NCI-H2029 (cell line): ENCODE measurements at places on chromosomes 7 and 10.

DNA sequence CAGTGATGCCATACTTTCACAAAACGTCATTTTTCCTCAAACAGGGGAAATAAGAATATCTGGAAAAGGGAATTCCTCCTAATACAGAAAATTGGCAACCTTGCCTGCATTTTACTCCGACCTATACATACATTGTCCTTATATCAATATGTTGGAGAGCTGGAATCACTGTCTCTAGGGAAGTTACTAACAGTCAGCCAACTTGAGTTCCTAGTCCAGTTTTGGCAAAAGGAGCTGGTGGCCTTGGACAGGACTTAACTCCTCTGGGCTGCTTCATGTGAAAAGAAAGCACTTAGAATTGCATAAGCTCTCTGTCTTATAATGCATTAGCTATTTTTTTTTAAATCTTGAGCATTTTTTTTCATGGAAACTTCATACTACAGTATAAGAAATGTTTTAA, 174.2 kb upstream of the HGF start:
- no peak for DNase-seq

GRCh38 chr7:18553605-18554003, 58.1 kb downstream of the HDAC9 start:
- DNase-seq: no peak

DNA sequence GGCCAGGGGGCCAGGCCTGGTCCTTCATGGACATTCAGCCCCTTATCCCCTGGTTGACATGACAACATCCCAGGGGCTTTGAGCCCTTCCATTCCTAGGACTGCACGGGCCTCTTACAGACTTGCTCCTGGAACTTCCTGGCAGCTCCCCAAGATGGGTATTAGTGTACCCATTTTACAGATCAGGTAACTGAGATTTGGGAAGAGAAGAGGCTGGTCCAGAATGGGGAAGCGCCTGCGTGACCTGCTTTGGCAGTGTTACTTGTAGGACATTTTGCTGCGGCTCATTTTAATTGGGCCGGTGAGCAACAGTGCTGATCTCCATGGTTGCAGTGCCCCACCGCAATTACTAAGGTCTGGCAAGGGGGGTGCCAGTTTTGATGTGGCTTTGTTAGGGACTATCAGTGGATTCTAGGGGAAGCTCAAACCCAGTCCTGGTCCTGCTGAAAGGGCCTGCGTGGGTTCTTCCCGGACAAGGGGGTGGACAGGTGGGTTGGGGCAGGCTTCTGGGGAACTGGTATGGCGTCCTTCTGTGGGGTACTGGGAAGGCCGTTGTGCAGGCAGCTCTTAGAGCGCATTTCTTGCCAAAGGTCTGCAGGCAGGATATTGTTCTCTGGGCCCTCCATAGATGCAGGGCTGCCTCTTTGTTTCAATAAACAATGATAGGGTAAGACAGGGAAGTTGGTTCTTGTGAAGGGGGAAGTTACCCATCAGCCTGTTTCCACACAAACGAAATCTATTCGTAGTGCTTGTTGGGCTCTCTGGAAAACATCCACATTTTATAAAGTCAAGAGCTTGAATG, 137.6 kb downstream of the RGS10 start:
- DNase-seq: no peak

- DNase-seq: no peak
Observed at GRCh38 chr7:54811041-54811845, 52.2 kb upstream of the SEC61G start.

GRCh38 chr7:157709531-157710251, 372.9 kb downstream of the DNAJB6 start:
- DNase-seq: no peak

DNA sequence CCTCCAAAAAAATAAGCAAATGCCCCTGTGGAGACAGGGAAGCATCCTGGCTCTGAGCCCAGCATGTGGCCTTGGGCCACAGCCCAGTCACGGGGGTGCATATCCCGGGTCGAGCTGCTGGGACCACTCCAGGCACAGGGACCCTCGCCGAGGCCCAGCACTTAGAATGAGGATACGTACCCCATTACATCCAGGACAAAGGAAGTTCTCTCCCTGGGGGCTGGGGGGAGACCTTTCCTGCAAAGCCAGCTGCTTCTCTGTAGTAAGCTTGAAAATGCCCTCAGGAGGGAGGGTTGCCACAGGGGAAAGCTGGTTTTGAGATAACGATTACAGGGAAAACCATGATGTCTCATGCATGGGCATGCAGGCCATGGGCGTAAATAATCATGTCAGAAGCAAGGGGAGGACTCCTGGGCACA, 75.5 kb downstream of the HIPK2 start:
- DNase-seq: no peak

DNA sequence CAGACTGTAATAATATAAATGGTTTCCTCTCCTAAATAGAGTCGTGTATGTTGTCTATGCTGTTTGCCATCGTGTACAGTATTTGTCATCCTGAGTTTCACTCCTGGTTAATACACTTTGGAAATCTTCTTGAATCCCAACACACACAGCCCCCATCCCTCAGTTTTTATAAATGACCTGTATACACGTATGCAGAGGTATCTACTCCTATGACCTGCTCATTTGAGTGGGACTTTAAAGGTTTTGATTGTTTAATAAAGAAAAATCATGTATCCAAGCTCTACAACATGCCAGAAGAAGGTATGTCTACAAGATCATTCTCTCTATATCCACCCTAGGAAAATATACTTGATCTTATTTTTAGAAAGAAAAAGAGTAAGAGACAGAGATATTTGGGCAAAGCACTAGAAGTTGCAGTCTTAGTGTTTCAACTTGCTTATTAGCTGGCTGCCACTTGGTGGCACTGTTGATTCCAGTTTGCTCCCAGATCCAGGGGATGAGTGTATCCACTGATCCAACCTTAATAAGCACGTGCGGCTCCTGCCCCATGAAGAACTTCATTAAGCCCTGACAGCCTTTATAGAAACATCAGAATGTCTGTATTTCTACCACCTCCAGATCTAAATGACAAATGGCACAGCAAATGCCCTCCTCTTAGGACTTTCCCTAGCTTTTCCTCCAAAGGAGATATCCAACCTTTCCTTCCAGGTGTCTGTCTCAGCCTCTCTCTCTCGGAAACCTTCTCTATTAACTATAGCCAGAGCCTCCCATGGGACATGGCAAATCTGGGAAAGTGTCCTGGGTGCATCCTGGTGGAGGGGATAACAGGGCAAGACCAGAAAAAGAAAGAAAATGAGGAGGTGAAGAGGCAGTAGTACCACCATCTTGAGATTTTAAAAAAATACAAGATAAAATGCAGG, 181.6 kb upstream of the NEBL start:
- DNase-seq: peak; percentile 22

DNA sequence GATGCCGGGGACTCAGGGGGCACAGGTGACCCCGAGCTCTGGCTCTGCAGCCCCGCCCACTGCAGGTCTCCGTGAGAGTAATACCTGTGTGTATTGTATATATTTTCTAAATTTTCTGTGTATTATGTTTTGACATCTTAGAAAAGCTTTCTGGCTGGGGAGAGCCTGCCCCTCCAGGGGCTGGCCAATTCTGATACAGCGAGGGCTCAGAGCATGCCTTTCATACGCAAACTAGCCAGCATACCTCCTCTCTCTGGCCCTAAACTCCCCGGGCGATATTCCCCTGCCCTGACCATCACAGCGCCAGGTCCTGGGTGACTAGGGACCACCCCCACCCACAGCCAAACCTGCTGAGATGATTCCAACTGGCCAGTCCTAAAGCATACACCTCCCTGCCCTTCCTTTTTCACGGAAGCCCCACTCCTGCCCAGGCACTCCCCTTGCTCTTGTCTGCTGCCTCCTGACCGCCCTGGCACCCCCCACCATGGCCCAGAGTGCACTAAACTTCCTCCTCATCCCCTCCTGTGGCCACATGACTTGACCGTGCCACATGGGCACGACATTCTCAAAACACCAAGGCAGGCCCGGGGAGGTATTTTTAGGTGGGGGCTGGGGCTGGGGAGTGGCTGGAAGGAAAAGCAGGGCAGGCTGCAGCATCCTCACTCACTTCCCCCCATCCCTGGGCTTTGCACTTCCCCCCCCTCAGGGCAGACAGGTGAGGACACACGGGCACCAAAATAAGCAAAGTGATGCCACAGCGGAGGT, 61.5 kb downstream of the INSIG1 start:
- DNase-seq: no peak

GRCh38 chr10:96646751-96647166, 59.9 kb upstream of the TM9SF3 start:
- no peak for DNase-seq
